ENCODE measurements at places on chromosomes 5 and 9.

GRCh38 chr5:150559088-150559487 is 51.2 kb downstream of the NDST1 start:
- no peak for DNase-seq

DNA sequence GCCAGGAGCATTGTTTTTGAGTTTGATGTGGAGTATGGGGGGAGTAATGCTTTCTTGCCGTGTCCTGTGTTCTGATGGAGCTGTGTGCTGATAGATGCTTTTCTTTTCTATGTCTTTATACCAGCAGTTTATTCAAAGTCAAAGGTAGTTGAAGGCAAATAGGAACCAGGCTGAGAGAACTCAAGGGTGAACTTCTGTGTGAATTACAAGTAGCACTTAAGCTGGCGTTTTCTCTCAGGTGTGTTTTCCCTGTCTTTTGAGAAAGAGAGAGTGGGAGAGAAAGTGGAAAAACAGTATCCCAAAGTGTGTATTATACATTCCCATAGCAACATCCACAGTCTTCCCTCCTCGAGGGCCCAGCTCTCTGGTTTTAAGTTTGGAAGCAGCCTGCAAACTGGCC is 1.5 kb downstream of the TNFAIP8 start:
- no peak for DNase-seq

DNA sequence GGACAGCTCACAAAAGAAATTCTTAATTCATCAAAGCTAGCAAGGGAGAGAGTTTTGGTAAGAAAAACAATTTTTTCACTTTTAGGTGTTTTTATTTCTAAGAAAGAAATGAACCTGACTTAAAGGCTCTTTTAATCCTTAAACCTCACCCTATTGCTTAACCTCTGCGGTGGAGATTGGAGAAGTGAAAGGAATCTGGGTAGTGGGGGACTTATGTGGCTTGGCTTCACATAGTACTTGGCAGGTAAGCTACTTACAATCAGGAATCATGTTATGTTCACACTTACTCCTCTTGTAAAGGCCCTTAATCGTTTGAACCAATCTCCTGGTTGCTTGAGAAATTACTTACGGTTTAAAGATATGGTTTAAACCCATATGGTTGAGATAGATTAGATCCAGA is 104.8 kb downstream of the ISOC1 start:
- DNase-seq, result no peak

DNA sequence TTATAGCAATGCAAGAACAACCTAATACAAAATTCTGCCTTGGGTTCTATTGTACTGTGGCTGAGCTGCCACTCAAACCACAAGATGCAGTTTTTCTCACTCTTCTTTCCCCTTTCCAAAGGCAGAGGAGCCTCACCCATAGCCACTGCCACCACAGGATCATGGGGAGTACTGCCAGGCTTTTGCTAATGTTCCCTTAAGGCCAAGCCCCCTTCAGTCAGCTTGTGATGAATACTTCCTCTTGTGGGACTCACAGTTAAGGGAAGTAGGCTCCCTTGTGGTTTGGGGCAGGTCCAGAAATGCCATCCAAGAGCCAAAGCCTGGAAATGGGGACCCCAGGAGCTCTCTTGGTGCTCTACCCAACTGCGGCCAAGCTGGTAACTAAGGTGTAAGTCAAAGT is 258.7 kb downstream of the SPATA31D1 start:
- DNase-seq, result no peak

GRCh38 chr9:8571643-8572042 is 772.1 kb upstream of the DMAC1 start:
- DNase-seq, result no peak

DNA sequence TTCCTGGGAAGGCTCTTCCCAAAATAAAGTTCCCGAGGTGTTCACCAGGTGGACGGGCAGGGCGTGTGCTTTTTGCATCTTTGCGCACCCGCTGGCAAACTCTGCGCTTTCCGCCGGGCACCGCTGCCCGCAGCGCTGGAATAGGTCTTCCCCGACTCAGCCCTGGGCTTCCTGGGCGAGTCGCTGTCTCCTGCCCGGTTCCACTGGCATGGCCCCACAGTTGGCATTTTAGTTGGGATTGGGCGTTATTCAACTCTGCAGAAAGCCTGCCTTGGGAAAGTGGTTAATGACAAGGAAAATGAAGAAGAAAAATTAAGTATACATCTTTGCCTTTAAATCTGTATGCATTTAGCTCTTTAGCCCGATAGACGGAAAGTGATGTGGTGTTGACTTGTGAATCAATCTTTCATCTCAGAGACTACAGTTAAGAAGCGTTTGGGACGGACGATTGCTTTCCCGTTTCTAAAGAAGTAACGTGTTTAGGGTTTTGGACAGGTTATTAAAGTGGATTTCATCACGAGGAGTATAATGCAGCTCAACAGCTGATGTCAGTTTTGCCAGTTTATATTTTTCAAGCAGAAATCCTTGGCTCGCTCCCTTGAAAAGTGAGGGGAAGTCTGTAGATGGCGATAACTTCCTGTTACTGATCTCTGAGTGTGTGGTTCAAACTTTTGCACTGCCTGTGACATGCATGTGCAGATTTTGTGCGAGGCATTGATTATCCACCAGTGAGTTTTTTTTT is 946 bp downstream of the ADCY2 start:
- no peak for DNase-seq

DNA sequence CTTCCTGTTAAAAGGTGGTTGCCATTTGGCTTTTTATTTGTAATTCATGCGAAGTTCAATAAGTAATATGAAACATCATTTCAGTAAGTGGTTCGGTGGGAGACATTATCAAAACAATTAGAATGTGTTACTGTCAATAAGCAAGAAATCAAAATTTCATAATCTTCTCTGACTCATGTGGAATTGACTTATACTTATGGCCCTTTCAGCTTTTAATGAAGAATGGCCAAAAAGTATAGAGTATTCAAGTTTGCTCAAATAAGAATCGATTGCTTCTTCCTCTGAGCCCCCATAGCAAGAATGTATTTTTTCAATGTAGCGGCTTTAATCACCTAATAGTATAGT is 174.5 kb downstream of the AOPEP start:
- no peak for DNase-seq

- DNase-seq, result no peak
Measured at GRCh38 chr9:81420024-81420423, 269.3 kb downstream of the TLE1 start.

- DNase-seq, result no peak
Measured at GRCh38 chr9:136958473-136958872, 6.4 kb downstream of the LCN12 start.

DNA sequence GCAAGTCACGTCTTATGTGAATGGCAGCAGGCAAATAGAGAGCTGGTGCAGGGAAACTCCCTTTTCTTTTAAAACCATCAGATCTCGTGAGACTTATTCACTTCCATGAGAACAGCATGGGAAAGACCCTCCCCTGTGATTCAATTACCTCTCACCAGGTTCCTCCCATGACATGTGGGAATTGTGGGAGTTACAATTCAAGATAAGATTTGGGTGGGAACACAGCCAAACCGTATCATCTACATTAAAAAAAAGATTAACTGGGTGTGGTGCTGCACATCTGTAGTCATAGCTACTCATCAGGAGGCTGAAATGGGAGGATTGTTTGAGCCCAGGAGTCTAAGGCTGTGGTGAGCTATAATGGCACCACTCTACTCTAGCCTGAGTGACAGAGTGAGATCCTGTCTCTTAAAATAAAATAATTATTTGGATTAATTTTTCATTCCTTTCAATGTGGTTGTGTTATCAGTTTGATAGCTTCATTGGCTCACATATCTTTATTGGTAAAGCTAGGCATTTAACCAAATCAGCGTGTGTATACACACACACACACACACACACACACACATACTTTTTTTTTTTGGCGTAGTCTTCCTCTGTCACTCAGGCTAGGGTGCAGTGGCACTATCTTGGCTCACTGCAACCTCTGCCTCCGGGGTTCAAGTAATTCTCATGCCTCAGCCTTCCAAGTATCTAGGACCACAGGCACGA is 21.8 kb downstream of the DENND4C start:
- no peak for DNase-seq

DNA sequence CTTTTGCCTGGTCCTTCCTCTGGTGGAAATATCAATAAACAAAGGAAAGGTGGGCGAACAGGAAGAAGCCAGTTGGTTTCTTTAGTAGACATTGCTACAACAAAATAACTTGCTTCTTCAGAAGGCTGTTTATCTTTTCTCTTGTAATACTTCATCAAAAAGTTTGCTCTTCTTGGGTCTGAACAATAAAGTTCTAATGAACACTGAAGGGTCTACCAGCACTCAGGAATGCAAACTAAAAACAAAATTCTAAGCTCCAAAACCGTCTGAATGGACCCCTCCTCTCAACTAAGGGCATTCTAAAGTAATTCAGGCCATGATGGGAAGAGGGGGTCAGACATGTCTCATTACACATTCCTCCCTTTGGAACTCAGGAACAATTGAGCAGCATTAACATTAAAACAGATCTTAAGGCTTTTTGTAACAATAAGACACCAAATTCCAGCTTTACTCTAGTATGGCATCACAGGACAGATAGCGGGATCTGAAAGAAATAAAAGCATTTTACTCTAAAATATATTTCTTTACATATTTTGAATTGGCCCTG is 2.3 kb downstream of the TBCA start:
- no peak for DNase-seq

- no peak for DNase-seq
Measured at GRCh38 chr9:79584655-79584982, 12.9 kb downstream of the TLE4 start.

DNA sequence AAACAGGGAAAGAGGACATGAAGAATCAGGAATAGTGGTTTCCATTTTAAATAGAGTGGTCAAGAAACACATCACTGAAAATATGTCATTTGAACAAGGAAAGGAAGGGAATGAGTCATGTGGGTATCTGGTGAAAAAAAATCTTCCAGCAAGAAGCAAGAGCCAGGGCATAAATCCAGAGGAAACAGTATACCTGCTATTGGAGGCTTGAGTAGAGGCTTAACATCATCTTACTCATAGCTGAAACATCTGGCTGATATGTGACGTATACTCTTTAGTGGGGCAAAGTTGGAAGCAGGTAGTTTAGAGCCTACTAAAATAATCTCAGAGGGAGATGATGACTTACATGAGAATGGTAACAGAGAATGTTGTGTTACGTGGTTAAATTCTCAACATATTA is 517.2 kb downstream of the CAAP1 start:
- no peak for DNase-seq

DNA sequence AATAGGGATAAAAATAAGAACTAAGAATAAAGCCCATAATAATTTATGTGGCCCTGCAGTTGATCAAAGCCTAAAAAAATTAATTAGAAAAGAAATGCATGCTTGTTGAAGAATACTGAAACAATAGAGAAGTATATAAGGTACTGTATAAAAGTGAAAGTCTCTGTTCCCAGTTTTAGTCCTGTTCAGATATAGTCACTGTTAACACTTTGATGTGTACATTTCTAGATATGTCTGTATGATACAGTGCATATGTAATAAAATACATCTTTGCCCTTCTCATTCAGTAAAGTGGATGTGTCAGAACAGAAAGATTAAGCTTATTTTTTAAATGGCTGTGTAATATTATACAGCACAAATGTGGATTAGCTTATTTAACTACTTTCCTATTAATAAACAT is 4.1 kb downstream of the C9orf85 start:
- no peak for DNase-seq

DNA sequence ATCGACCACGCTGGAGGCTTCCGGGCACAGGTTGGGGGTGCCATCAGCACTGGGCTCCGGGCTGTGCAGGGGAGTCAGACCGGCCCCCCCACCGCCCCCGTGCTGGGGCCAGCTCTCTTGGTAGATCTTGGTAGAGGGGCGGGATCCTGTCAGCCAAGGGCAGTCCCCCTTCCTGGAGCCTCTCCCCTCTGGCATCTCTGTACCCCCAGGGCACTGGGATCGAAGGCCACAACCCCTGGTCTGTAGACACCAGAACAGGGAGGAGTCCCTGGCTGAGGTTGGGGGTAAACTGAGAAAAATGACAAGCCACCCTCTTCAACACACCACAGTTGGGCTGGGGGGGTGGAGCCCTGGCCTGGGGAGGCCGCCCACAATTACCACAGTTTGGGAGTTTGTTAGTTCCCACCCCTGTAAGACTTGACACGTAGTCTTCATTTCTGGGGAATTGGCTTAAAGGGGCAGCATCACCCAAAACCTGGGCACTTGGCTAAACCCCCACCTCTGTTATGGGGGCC is 882 bp downstream of the CERCAM start:
- DNase-seq, result no peak

DNA sequence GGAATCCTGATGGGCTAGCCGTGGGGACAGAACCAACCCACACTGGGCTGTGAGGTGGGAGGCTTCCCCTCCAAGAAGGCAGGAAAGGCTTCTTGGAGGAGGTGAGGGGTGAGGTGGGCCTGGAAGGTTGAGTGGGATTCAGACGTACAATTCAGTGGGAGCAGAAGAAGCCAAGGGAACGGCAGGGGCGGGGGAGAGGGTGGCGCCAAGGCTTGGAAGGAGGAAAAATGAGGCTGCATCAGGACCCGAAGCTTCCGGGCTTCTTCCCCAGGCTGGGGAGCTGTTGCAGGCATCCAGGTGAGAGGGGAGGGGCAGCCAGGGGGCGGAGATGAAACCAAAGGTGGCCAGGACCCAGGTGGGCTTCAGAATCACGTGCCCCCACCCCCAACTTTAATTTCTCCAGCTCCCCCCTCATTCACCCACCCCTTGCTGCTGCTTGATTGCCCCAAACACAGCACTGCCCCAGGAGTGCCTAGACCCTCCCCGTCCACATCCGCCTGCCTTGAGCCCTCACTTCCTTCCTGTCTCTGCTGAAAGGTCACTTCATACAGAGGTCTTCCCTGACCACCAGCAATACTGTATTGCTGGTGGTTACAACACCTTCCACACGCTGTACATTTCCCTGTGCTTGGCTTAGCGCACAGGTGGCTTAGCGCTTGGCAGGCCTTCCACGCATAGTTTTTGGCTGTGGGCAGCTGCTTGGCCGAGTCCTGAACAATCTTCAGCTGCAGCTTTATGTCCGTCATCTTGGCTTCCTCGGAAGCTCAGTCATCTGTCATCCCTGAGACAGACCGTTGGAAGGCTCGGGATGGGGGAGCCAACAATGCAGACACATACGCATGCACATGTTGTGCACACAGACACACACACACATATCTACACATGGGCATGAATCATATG is 193.5 kb downstream of the RGS3 start:
- no peak for DNase-seq

GRCh38 chr5:38045446-38045845 is 205.6 kb upstream of the GDNF start:
- DNase-seq, result no peak

DNA sequence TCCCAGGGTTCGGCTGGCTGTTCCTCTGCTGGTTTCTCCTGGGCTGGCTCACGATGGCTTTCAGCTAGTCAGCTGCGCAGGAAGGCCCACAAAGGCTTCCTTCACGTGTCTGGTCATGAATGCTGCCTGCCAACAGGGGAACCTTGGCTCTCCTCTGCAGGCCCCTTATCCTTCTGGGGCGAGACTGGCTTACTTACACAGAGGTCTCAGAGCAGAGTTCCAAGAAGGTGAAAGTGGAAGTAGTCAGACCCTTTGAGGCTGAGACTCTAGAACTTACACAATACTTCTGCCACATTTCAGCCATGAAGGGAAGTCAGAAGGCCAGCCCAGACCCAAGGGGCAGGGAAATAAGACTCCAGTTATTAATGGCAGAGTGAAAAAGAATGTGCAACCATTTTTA is 99.5 kb downstream of the LHFPL2 start:
- DNase-seq, result no peak

GRCh38 chr9:113854310-113854709 is 21.8 kb upstream of the ZNF618 start:
- DNase-seq, result no peak

GRCh38 chr9:90946982-90947381 is 145.4 kb downstream of the SYK start:
- DNase-seq, result no peak

All from stimulated activated CD4-positive, alpha-beta T cell treated with anti-CD3 and anti-CD28 coated beads, Interleukin-1b, Interleukin-23, amount 100 ng/mL, for 1 hour (primary cell).